ENCODE measurements at places on chromosomes 11 and 22.

GRCh38 chr11:70828593-70829082 is 423.7 kb downstream of the SHANK2 start:
- no peaks in the 10 kb centered on the region for H3K27me3 ChIP-seq
- H3K36me3 ChIP-seq = no peaks in the 10 kb centered on the region
- no peak for DNase-seq
- no peak overlapping the region for H3K4me3 ChIP-seq

- H3K4me3 ChIP-seq = no peak overlapping the region
- no peaks in the 10 kb centered on the region for H3K36me3 ChIP-seq
- no peak for DNase-seq
- no peak overlapping the region for H3K27ac ChIP-seq
- H3K4me1 ChIP-seq = no peaks in the 10 kb centered on the region
- H3K27me3 ChIP-seq = no peaks in the 10 kb centered on the region
Measured at GRCh38 chr11:35752115-35752514, 89.5 kb downstream of the TRIM44 start.

DNA sequence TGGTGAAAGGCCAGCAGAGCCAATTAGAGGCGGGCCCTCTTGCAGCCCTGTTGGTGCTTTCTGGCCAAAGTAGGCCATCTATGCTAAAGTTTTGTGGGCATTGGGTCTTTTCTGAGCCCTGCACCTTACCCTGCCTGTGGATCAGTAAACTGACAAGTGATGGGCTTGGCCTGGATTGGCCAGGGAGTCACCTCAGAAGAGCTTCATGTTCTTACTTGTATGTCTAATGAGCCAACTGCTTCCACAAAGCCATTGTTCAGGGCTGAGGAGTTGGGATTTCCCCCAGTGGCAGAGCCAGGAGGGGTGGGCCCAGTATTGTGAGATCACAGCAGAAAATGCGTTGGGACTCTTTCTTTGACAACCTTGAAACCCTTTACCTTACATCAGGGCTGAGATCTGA is 90.4 kb downstream of the CWC15 start:
- H3K27ac ChIP-seq = no peak overlapping the region
- no peak for DNase-seq
- H3K4me1 ChIP-seq = peaks cover 4% of the 10 kb centered on the region
- H3K27me3 ChIP-seq = no peaks in the 10 kb centered on the region

GRCh38 chr22:28123989-28124766 is 205.1 kb upstream of the PITPNB start:
- H3K27ac ChIP-seq = no peak overlapping the region
- no peaks in the 10 kb centered on the region for H3K36me3 ChIP-seq
- H3K4me1 ChIP-seq = no peaks in the 10 kb centered on the region
- H3K4me3 ChIP-seq = no peak overlapping the region

DNA sequence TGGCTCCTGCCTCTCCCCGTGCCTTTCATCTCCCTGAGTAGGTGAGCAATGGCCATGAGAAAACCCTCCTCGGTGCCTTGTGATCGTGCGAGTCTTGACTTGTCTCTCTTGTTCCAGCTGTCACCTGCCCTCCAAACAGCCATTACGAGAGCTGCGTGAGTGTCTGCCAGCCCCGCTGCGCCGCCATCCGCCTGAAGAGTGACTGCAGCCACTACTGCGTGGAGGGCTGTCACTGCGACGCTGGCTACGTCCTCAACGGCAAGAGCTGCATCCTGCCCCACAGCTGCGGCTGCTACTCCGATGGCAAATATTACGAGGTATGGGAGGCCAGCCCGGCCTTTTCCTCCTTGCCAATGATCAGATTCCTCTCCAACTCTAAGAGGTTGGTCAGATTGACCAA is 51.7 kb downstream of the TECTA start:
- H3K4me1 ChIP-seq = no peaks in the 10 kb centered on the region
- no peak overlapping the region for H3K27ac ChIP-seq
- H3K27me3 ChIP-seq = 0 out of 2 replicates have a peak, but pooled peaks cover 5% of the 10 kb centered on the region

GRCh38 chr11:71164621-71165020 is 87.8 kb downstream of the SHANK2 start:
- H3K27me3 ChIP-seq = no peaks in the 10 kb centered on the region
- H3K27ac ChIP-seq = no peak overlapping the region
- peaks cover 7% of the 10 kb centered on the region for H3K4me1 ChIP-seq
- H3K36me3 ChIP-seq = no peaks in the 10 kb centered on the region
- H3K4me3 ChIP-seq = no peak overlapping the region
- no peak for DNase-seq

DNA sequence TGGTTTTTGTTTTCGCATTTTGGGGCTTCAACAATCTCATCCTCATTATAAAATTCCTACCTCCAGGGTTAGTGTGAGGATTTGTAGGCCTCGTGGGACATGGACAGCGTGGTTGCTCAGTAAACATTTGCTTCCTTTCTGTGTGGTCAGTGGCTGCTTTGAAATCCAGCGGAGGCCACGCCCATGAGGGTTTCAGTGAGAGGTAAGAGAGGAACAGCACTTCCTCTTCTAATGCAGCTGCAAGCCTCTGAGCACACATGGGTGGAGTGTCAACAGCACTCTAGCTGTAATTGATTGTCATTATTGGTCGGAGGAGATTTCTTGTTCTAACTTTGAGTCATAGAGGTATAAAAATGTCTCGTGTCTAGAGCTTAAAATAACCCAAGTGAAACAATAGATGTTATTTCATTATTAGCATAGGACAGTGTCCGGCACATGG is 6.0 kb upstream of the ARHGAP42 start:
- H3K27ac ChIP-seq = no peak overlapping the region
- H3K4me1 ChIP-seq = peaks cover 45% of the 10 kb centered on the region
- no peaks in the 10 kb centered on the region for H3K27me3 ChIP-seq
- H3K36me3 ChIP-seq = no peaks in the 10 kb centered on the region
- H3K4me3 ChIP-seq = no peak overlapping the region
- DNase-seq = peak; percentile 80

DNA sequence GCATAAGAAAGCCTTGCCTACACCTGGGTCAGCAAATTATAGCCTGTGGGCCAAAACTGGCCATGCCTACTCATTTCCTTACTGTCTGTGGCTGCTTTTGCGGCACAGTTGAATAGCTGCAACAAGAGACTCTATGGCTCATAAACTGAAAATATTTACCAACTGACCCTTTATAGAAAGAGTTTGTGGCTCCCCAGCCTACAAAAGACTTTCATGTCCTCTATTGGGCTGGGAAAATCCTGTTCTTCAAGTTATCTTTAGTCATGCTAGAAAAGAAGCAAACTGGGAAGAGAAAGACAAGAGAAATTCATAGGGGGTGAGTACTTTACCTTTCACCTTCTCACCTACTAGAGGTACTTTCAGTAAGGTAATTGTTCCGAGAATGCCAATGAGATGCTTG is 175.1 kb downstream of the SWAP70 start:
- H3K27ac ChIP-seq = no peak overlapping the region
- H3K4me3 ChIP-seq = no peak overlapping the region
- H3K36me3 ChIP-seq = no peaks in the 10 kb centered on the region
- H3K27me3 ChIP-seq = no peaks in the 10 kb centered on the region

DNA sequence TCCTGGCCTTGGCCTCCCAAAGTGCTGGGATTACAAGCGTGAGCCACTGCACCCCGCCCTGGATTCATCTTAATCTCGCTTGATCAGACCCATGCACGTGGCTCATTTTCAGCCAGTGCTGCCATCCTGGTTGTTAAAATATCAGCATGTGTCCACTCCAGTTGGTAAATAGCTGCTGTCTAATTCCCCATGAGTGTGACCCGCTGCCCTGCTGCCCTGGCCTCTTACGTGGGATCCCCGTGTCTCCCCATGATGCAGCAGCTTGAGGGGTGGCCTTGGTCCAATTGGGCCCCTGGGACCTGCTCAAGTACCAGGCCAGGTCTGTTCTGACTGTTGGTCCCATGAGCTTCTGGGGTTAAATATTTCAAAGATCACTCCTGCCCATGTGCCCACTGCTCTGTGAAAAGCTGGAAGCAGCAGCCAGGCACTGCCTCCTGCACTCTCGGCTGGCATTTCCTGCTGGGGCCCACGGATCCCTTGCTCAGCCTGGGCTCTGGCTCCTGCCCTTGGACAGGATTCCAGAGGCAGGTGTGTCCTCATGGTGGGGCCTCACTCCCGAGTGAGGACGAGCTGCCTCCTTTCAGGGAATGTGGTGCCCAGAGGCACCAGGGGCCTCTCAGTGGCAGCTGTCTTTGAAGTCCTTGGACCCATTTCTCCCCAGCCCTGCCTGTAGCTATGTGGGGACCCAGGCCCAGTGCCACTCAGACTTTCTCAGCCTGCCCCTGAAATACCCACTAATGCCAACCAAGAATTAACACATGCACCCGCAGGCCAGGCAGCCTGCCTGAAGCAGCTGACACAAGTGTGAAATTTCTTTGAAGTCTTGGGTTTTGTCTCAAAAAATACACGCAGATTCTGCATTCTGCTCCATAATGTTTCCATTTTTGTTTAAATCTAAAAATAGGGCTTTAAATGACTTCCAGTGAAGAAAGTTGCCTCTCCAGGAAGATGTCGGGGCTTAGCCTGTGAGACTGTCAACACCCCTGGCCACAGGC is 38.1 kb upstream of the PRDM11 start:
- H3K36me3 ChIP-seq = no peaks in the 10 kb centered on the region
- H3K4me1 ChIP-seq = peaks cover 14% of the 10 kb centered on the region
- H3K27me3 ChIP-seq = no peaks in the 10 kb centered on the region
- no peak overlapping the region for H3K4me3 ChIP-seq
- no peak overlapping the region for H3K27ac ChIP-seq

DNA sequence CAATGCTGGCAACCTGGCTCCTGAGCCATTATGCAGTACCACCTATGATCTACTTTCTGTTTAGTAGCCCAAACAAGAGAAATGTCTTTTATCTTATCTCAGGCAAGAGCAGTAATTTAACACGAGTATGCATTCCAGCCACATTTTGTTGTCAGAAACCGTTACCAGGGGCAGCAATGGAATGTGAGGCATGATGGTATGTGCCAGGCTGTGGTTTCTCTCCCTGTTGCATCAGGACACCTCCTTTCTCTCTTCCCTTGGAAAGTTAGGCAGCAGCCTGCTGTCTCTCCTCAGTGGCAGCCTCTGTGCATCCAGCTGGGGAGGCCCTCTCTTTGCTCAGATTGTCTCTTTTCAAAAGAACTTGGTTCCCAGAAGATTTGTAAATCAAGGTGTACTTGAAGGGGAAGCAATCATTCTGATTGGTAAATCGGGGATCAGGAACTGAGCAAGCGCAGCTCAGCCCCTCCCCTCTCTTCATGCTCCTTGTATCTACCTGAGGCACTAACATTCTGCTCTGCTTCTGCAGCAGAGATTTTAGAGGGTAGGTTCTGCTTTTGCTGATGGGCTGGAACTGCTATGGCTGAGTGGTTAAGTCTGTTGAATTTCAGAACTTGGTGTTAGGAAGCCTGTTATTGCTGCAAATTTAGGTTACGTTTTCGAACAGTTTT is 229.2 kb downstream of the ADAMTS15 start:
- no peak overlapping the region for H3K27ac ChIP-seq
- H3K4me1 ChIP-seq = no peaks in the 10 kb centered on the region
- DNase-seq = no peak
- H3K27me3 ChIP-seq = 0 out of 2 replicates have a peak, but pooled peaks cover 4% of the 10 kb centered on the region
- H3K4me3 ChIP-seq = no peak overlapping the region
- H3K36me3 ChIP-seq = no peaks in the 10 kb centered on the region

GRCh38 chr11:10728789-10729472 is 22.1 kb upstream of the CTR9 start:
- no peak overlapping the region for H3K4me3 ChIP-seq
- no peak for DNase-seq
- H3K4me1 ChIP-seq = peaks cover 55% of the 10 kb centered on the region

DNA sequence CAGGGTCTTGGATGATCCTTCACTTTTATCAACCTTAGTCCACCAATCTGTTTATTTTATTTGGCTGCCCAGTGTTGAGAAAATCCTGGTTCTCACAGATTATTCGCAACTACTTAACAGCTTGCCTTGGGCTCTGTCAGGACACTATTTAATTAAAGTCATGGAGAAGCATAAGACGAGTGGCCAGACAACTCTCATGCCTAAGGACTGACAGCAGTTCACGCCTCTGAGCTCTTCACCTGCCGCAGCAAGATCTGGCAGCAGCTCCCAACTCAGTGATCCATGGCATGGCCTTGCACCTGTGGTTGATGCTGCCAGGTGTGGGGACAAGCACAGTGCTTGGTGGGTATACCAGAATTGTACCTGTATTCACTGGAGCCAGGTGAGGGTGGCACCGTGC is 37.8 kb downstream of the HIRA start:
- H3K36me3 ChIP-seq = peaks cover 18% of the 10 kb centered on the region
- H3K27ac ChIP-seq = no peak overlapping the region
- no peak overlapping the region for H3K4me3 ChIP-seq
- no peak for DNase-seq

DNA sequence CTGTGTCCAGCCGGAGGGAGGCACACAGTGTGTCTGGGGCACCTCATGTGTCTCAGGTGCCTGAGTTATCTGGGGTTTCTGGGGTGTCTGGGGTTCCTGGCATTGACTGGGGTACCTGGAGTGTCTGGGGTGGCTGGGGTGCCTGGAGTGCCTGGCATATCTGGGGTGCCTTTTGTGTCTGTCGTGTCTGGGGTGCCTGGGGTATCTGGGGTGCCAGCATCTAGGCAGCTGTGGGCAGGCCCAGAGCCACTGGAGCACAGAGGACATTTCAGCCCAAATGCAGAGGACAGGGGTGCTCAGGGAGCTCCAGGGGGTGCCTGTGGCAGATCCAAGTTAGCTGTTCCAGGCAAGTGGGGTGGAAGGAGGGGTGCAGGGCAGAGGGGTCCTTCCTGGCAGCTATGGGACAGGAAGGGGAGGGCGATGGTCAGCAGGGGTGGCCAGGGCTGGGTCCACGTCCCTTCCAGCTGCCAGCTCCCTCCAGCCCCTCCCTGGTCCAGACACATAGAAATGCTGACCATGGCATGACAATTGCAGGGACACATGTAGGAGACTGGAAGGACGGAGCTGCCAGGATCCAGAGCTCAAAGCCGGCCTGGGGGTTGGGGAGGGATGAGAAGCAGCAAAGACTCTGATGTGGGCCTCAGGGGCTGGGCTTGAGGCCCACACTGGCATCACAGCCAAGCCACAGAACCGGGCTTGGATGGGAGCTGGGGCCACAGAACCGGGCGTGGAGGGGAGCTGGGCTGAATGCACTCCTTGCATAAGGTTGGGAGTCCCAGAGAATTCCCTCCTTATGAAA is 133.0 kb downstream of the BRD1 start:
- H3K27ac ChIP-seq = no peak overlapping the region
- no peak overlapping the region for H3K4me3 ChIP-seq
- peaks cover 20% of the 10 kb centered on the region for H3K27me3 ChIP-seq
- H3K4me1 ChIP-seq = no peaks in the 10 kb centered on the region
- no peak for DNase-seq
- no peaks in the 10 kb centered on the region for H3K36me3 ChIP-seq

GRCh38 chr11:15180212-15180792 is 65.6 kb downstream of the INSC start:
- no peak overlapping the region for H3K4me3 ChIP-seq
- no peaks in the 10 kb centered on the region for H3K27me3 ChIP-seq
- H3K4me1 ChIP-seq = no peaks in the 10 kb centered on the region
- no peak overlapping the region for H3K27ac ChIP-seq
- H3K36me3 ChIP-seq = no peaks in the 10 kb centered on the region

Measured in HCT116 (cell line).